Activated CD4-positive, CD25-positive, alpha-beta regulatory T cell treated with anti-CD3 and anti-CD28 coated beads, Interleukin-2, amount 50 U/mL, for 16 hours (primary cell): ENCODE measurements at places on chromosomes 11 and 22.

GRCh38 chr11:78801161-78801884, 226.7 kb upstream of the NARS2 start:
- DNase-seq: no peak

- DNase-seq: no peak
These were observed 39.9 kb downstream of the SERGEF start for GRCh38 chr11:17972987-17973386.

- DNase-seq: no peak
These were observed 202.7 kb upstream of the MPPED2 start for GRCh38 chr11:30788849-30789248.

GRCh38 chr11:131064373-131064991, 148.2 kb upstream of the SNX19 start:
- DNase-seq: no peak

DNA sequence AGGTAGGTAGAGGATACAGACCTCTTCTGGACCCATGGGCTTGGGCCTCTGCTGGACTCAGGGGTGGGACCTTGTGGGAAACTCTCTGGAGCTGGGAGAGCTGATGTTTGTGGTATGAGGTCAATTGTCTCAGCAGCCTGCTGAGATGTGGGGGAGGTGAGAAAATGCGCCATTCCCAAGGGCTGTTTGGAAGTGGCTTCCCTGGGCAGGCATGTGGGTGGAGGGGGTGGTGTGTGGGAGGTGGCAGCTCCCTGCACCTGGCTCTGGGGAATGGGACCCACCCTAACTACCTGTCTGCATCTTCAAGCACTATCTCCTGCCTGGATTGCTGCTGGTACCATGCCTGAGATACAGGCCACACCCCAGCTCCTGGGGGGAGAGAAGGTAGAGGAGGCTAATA, 97.4 kb upstream of the THY1 start:
- no peak for DNase-seq

- no peak for DNase-seq
These were observed at the start of gene BACE1 for GRCh38 chr11:117316197-117316961. TSS of gene BACE1 (minus strand) at chr11:117316256. CDS start at chr11:117315795, 461 bp downstream.

GRCh38 chr22:45077286-45077685, 67.5 kb upstream of the PHF21B start:
- no peak for DNase-seq

GRCh38 chr11:10387206-10388083, 67.6 kb upstream of the AMPD3 start:
- DNase-seq: no peak

DNA sequence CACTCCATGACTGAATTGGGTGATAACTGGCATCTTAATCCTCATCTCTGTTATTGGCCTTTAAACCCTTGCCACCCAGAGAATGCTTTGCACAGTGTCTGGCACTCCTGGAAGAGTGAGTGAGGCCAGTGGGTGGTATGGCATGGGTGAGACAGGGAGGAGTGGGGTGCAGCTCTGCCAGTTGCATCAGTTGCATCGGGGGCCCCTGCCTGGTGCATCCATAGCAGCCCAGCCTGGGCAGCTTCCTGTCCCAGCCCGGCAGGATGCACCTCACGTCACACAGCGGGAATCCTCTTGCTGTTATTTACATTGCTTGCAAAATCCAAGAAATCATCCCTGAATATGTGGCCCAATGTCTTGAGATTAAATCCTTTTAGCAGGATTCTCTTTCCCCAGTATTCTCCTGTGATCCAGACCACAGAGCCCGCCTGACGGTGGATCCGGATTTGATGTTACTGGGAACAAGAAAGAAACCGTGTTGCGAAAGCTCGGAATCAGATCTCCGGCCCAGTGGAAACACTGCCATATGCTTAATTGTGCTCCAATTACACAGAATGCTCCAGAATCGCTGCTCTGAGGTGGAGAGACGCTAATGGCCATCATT, 37.6 kb upstream of the MN1 start:
- no peak for DNase-seq

DNA sequence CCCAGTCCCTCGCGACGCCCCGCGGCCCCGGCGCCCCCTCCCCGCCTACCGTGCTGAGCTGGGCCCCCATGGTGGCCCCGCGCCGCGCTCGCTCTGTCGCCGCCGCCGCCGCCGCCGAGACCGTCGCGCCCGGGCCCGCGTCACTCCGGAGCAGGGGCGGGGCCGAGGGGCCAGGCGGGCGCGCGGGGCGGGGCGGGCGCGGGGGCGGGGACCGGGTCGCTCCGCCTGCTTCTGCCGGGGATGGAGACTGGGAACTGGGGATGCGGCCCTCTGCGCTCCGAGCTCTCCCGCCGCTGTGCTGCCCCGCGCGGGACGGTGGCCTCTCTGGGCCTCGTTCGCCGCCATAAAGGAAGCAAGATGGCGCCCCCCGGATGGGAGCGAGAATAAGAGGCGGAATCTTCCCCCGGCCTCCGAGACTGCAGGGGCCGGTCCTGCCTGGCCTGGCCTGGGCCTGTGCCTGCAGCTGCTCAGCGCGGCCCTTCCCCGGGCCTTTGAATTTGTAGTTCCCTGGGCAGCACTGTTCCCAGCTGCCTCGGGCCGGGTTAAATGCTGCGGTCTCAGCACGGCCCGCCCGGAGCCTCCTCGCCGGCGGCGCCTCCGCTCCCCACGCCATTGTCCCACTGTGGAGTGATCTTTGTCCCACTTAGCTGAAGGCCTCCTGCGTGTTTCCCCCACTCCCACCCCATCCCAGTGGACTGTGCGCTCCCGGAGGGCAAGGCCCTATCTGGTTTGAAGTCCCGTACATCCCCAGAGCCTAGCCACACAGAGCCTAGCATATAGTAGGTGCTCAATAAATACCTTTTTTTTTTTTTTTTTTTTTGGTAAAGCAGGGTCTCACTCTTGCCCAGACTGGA, at the start of gene CYB5R3:
Gene CYB5R3, minus strand, starts transcription at position 147 of the 854 bp plus-strand sequence. Its CDS starts 77 bp downstream, at position 70.
- peak; percentile 41 for DNase-seq

DNA sequence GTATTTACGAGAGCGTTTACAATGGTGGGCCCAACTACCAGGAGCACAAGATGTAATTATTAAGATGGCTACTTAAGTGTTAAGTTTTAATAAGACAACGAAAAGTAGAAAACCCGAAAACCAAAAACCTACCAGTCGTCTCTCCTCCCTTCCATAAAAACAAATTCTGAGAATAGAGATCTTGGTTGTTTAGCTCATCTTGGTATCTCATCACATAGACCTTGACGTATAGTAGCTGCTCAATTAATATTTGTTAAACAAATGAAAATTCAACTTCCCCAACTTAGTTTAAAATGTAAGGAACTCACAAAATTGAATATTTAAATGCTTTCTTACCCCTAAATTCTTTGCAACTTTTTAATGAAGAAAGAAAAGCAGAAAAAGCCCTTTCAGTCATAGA, 669 bp downstream of the KDM4D start:
- no peak for DNase-seq

- no peak for DNase-seq
These were observed 15.8 kb upstream of the ACR start for GRCh38 chr22:50722048-50722701.

DNA sequence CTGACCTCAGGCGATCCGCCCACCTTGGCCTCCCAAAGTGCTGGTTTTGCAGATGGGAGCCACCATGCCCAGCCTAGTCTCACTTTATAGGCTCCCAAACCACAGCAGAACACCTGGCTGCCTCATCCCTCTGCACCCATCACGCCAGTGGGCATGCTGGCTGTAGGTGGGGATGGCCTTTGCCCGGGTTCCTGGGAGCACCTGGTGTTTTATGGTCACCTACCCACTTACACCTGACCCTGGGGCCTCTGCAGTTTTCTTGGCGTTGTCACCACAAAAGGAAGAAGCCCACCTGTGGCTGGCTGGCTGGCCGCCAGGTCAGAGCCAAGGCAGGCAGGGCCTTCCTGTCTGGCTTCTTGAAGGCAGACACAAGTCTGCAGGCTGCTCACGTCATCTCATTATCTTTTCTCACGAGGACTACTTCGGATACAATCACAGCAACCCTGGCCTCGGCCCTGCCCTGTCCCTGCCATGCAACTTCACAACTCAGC, 8.2 kb downstream of the RRP7A start:
- DNase-seq: no peak

- DNase-seq: no peak
These were observed 293.1 kb downstream of the KIRREL3 start for GRCh38 chr11:126707498-126707897.

- DNase-seq: no peak
These were observed 1.6 kb upstream of the ADM2 start for GRCh38 chr22:50479721-50480120.

DNA sequence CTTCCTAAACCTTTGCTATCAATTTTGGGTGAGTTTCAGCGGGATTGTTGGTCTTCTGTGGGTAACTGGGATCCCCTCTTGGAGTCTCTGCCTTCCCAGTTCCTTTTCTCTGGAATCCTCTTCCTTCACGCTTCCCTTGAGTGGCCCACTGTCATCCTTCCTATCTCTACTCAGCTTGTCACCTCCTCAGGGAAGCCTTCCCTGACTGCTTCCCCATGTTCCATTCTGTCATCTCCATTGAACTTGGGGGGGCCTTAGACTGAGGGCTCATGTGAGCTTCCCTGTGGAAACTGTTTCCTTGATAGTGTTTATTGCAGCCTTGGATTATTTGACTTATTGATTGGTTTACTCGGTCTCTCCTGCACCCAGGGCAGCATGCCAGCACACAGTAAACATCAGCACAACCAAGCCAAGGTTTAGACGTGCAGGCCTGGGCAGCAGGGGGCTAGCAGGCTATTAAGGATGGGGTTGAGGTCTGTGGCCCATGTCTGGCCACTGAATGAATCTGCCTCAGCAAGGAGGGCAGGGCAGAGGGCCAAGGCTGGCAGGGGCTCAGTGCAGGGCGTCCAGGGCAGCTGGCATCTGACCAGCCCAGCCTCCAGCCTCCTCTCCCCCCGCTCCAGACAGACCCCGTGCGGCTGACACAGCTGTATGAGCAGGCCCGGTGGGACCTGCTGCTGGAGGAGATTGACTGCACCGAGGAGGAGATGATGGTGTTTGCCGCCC, 7.2 kb downstream of the TRPT1 start:
- DNase-seq: no peak

DNA sequence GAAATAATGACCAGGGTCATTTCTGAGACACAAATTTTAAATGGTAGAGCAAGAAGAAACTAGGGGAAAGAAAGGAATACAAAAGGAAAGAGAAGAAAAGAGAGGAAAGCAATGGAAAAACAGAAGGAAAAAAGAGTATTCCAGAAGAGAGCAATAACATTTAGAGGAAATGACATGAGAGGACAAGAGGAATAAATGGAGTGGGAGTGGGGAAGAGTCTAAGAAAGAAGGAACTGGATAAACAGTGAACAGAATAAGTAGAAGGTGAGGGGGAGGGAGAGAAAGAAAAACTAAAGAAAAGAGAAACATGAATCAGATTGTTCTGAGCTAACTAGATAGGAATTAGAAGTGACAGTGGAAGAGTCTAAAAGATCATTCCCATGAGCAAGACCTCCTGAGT, 28.4 kb downstream of the PRDM10 start:
- no peak for DNase-seq

DNA sequence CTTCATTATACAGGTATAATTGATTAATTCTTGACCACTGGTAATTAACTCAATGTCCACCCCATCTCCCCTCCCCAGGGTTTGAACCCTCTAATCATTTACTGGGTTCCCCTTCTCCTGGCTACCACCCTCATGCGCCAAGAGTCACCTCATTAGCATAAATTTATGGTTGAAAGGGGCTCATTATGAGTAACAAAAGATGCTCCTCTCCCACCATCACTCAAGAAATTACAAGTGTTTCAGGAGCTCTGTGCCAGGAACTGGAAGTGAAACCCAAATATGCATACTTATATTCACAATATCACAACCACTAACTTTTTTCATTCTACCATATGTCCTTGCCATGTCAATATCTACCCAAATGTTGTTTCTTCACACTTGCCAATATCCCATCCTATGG, 7.8 kb upstream of the STIP1 start:
- no peak for DNase-seq

DNA sequence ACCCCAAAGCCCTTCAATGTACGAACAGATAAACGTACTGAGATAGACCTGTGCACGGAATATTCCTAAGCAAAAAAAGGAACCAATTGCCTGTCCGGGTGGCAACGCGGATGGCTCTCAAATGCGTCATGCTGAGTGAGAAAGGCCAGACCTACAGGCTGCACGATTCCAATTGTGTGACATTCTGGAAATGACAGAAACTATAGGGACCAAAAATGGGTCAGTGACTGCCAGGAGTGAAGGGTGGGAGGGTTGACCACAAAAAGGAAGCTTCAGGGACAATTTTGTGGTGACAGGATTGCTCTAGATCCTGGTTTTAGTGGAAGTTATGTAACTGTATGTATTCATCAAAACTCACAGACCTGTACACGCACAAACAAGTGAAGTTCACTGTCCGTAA, 24.0 kb upstream of the SYT8 start:
- no peak for DNase-seq

- DNase-seq: no peak
These were observed 67.8 kb downstream of the DEPDC5 start for GRCh38 chr22:31821572-31821971.

DNA sequence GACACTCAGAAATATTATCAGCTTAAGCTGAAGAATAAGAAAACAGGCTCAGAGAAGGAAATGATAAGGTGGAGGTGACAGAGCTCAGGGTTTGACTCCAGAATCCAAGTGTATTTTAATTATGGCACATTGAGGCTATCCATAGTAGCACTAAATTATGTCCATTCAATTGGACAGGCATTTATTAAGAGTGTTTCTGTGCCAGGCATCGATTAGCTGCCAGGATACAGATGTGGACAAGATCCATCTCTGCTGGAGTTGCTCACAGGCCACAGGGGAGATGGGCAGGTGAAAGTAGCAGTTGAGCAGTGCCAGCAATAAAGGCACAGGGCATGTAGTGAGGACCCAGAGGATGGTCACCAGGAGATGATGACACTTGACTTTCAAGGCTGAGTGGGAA, 592.5 kb downstream of the INSC start:
- DNase-seq: no peak

DNA sequence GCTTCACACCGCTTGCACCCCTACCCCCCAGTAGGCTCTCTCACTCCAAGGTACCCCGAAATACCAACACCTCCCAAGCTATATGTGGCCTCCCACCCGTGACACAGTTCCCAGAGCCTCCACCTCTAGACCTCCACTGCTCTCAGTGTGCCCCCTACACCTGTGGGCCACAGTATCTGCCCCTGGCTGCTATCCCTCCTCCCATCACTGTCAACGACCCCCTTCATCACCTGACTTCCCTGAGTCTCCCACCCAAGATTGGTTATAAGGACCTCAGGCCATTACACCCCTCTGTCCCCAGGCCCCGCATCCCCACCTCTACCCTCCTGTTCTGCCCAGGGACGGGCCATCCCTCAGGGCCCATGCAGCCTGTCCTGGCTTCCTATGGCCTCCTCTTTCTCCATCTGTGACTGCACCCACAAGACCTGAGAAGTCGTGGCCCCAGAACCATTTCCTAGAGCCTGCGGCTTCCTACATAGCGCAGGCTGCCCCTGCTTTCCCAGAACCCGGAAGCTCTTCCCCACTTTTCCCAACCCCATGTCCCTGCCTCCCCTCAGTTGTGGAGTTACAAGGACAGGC, 734 bp downstream of the ACR start:
- DNase-seq: no peak
